Thymus (tissue), 14 donors: ENCODE measurements at places on chromosomes 3 and 15. TPM values are rescaled to one million over a fixed set of nuclear protein-coding genes. Genes with fewer than 3 reads are reported as not detected.

The C3orf85 gene
- not detected for total RNA-seq

GRCh38 chr3:42376344-42376798, 34.0 kb downstream of the LYZL4 start:
- no peak for DNase-seq

- no peak for DNase-seq
These were observed 342.1 kb upstream of the LRRC3B start for GRCh38 chr3:26280517-26280916.

DNA sequence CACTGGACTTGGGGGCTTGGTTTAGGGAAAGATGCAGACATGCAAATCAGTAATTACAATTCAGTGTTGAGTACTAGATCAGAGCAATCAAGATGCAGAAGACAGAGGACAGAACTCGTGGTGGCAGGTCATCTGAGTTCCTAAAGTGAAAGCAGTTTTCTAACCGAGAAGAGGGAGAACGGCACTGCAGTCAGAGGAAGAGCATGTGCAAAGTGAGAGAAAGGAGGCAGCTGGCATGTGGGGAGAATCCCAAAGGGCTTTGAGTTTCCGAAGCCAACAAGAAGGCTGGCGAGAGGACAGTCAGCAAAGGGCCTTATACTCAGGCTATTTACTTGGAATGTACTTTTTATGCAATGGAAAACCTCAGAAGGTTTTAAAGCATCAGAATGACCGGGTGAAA, 87.0 kb downstream of the ANP32A start:
- no peak for DNase-seq

DNA sequence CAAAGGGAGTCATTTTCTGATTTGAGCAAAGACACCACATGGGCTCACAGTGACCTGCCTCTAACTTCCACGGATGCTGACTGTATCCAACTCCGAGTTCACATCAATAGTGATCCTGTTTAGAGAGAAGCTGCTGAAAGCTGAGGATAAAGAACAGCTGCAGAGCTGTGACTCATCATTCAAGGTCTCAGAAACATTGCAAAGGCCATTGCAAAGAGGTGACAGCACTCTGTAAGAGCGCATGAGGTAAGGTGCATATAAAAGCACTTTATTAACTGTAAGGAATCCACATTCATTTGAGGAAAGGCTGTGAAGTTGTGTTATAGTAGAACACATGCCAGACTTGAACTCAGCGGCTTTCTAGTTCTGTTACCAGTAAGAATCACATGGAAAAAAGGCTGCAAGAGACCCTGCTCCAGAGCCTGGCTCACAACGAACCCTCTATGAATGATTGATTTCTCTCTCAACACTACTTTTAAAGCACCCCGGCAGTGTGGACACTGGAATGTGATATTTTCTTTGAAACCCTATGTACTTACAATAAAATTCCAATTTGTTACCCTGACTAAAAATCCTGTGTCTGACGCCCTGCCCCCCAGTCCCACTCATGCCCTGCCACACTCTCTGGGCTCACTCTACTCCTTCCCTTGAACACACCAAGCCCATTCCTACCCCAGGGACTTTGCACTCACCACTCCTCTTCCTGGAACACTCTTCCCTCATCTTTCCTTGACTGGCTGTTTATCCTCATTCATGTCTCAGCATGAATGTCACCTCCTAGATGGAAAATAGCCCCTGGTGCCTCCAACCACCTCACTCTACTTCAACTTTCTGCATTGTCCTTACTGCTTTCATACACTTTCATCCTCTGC, 111.2 kb downstream of the LSM3 start:
- DNase-seq: no peak

- DNase-seq: no peak
These were observed 36.5 kb downstream of the OXNAD1 start for GRCh38 chr3:16301507-16301906.

The SCN11A gene
- 0.38 TPM for total RNA-seq

DNA sequence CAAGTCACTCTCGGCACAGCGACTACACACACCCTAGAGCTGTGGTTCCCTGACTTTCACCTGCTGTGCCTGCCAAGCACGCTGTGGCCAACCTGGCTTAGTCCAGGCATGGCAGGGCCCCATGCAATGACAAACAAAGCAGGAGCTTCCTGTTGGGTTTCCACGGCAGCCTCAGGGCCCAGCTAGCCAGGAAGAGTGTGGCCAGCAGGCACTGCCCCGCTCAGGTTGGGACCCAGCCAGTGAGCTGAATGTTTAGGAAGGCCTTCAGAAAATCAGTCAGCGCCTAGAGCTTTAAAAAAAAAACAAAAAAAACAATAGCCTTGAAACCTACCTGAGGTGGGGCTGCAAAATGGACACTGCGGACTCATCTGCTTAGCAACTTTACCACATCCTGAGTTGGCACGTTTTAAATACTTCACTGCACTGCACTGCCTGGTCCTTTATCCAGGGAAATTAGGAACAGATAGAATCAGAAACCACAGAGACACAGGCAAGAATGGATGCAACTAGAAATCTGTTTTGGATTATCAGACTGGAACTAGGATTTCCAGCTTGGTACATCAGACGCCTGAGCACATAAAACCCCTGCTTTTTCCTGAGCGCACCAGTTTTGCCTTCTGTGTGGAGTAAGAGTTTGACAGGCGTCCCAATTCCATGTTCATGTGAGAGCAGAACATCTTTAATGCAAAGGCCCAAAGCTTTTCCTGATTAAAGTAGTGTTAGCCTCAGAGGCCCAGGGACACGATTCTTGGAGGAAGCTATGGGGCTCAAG, 36.2 kb upstream of the LDHAL6B start:
- DNase-seq: no peak

DNA sequence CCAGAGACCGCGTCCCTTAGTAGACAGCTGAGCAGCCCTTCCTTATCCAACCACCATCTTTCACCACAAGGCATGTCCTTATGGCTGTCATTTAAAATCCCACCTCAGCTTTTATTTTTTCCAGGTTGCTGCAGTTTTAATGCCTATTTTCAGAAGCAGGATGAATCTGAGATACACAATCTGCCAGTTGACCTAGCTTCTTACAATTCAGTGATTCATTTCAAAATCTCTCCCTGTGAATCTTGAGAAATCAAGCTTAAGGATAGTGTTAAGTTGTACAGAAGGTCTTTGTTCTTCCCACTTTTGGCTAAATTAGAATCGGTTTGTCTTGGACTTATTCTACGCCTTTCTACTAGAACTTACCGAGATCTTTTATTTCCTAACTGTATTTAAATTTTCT, 522.3 kb upstream of the CFAP20DC start:
- DNase-seq: no peak

DNA sequence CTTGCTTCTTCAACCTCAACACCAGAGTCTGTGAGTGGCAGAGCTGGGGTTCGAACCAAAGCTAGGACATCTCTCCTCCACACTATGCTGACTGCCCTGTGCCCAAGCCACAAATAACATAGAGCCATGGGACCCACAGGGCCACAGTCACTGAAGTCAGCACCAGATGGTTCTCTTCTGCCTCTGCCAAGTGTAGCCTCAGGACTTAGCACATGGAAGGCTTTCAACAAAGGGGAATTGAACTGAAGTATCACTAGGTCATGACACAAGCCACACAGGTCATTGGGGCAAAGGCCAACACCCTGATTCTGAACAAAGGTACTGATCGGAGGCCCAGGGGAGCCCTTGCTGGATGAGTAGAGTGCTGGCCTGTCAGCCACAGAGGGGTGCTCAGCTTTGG, 83.6 kb downstream of the BDH1 start:
- DNase-seq: no peak

DNA sequence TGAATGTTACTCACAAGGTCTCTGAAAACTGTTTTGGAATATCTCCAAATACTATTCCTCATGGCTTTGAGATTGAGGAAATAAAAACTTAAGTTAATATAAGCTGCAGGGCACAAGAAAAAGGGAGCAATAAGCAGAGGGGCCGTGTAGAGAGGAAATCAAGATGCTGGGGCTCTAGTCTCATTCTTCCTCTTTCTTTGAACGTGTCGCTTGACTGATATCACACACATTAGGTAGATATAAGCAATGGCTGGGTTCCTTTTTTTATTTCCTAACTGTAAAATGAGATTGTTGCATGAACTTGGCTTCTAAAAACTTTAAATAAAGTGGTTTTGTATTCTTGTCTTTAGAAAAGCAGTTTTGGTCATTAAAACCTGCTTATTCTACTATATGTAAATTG, 326.7 kb upstream of the ROPN1 start:
- DNase-seq: no peak

- no peak for DNase-seq
These were observed 13.6 kb downstream of the RPAP1 start for GRCh38 chr15:41530363-41530956.

- DNase-seq: no peak
These were observed 95.0 kb upstream of the GALNT15 start for GRCh38 chr3:16079519-16079918.

DNA sequence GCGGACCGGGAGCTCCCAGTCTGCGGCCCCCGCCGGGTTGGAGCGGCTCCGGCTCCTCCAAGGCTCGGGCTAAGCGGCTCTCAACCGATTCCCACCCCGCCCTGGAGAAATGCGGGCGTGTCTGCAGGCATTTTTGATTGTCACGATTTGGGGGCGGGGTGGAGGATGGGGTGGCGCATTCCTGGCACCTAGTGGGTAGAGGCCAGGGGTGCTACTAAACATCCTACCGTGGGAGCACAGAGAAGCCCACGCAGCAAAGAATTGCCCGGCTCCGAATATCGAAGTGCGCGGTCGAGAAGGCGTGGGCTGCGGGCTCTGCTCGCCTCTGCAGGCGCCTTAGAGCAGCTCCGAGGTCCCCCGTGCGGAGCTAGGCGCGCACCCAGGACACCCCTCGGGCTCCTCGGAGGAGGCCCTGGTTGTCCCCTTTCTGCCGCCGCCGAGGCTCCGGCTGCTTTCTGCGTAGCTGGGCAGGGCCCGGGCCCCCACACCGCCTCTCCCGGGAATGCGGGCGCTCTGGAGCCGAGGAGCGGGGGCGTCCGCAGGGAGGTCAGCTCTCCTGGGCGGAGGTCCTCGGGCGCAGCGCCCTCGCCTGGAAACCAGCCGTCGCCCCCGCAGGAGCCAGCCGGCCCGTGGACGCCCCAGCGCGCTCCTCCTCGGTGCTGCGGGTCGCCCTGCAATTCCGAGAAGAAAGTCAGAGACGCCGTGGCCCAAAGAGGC, 16.5 kb upstream of the LAMP3 start:
- no peak for DNase-seq
